ENCODE measurements at places on chromosomes 12 and 14.
A peak's percentile ranks its signal among the peaks of the same experiment; 100 is the strongest.

DNA sequence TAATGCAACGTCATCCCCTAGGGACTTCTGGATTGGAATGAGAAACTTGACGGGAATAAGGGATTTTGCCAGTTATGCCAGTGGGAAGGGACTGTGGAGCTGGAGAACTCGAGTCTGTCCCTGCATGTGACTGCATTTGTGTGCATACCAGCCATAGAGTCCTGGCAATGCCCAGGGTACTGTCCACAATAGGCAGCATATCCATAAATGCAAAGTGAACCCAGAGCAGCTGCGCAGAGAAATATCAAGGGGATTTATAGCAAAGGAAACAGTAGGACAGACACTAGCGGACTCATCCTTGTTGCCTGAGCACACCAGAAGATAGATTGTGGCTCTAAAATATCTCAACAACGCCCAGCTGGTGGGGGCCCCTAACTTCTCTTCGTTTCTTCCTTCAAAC, 247.1 kb upstream of the SRRM4 start:
- no peak for DNase-seq

- no peak for DNase-seq
Measured at GRCh38 chr12:25366122-25366521, 115.4 kb upstream of the KRAS start.

DNA sequence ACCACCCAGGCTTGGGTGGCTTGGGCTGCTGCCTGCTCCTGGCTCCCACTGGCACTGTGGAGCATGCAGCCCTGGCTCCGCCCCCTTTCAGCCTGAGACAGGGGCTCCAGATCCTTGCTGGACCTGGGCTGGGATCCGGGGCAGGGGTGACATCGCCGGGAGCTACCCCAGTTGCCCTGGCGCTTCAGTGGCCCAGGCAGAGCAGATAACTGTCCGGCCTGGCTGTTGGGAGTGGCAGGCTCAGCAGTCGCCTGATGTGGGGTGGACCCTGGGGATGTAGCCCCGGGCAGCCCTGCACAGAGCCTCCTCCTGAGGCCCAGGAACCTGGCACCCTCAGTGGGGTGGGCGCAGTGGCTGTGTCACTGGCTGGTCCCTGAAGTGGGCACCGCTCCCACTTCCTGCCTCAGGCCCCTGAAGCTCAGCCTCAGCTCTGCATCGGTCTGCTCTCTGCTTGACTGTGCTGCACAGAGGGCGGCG, 57.9 kb downstream of the FUT8 start:
- no peak for DNase-seq

- no peak for DNase-seq
Measured at GRCh38 chr12:20119596-20120402, 248.5 kb upstream of the PDE3A start.

- DNase-seq, result no peak
Measured at GRCh38 chr14:86787717-86788116, 1205.3 kb downstream of the GALC start.

- peak; percentile 0 for DNase-seq
Measured at GRCh38 chr12:102169922-102170621, 27.6 kb downstream of the PMCH start.

DNA sequence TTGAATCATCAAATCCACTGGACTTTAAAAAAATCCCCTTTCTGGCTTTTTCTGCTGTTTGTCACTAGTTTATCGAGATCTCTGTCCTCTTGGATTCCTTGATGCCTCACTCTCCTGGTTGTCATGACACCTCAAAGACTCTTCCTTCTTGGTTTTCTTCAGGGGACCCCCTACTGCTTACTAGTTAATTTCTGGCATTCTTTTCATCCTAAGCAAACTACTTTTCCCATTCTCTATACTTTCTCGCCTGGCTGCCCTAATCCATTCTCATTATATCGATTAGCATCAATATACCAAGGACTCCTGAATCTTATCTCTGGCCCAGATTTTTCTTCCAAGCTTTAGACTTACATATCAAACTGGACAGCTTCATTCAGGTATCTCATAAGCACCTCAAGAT, 98.6 kb downstream of the NEDD1 start:
- no peak for DNase-seq

GRCh38 chr12:89391726-89392336, 39.5 kb upstream of the DUSP6 start:
- DNase-seq, result no peak

GRCh38 chr14:36996133-36996856, 176.1 kb downstream of the SLC25A21 start:
- DNase-seq, result no peak

- DNase-seq, result no peak
Measured at GRCh38 chr14:30893819-30894218, 19.5 kb downstream of the COCH start.

- no peak for DNase-seq
Measured at GRCh38 chr14:90575336-90575735, 178.5 kb downstream of the CALM1 start.

- DNase-seq, result no peak
Measured at GRCh38 chr14:73774241-73774570, 60.0 kb upstream of the PNMA1 start.

DNA sequence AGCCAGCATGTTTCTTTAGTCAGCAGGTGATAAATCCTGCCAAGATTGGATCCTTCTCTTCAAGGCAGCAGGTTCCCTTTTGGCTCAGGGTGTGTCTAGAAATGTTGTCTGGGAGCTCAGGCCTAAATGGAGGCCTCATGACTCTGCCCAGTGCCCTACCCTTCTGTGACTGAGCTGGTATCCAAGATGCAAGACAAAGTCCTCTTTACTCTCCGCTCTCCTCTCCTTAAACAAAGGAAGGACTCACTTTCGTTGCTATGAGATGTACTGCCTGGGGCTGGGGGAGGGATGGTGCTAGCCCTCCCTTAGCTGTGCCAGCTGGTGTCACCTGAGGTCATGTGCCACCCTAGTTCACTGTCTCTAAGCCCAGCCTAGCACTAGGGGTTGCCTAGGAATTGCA, 13.8 kb upstream of the TMPRSS12 start:
- DNase-seq, result no peak

All from hypothalamus (tissue), 51 donors.